ENCODE measurements at places on chromosomes 4 and X. TPM values are rescaled to one million over a fixed set of nuclear protein-coding genes. Genes with fewer than 3 reads are reported as not detected.

CENPVL2 gene
- total RNA-seq = not detected

VCX3B gene
- total RNA-seq = 0.93 TPM

TREX2 gene
- total RNA-seq = 2.0 TPM

DKK2 gene
- total RNA-seq = not detected

IRS4 gene
- not detected for total RNA-seq

GRCh38 chr4:76584241-76585152 is 149.5 kb downstream of the SHROOM3 start:
- no peak for DNase-seq

GRCh38 chr4:7625071-7625470 is 190.3 kb upstream of the PSAPL1 start:
- no peak for DNase-seq

ARHGEF6 gene
- 0.08 TPM for total RNA-seq

DNA sequence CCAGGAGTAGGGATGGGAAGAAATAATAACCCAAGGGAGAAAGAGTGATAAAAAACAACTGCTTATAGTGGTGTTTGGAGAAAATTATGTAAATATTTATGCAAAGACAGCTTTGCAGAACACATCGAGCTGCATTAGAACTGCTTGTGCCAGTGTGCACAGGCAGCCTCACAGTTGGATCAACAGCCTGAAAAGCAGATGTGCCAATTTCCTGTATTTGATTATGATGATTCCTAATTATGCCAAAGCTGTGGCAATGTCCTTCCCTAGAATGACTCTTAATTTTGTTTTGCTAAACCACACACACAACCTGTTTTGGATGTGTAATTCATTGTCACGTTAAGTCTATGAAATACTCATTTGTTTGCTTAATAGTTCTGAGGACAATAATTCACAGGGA is 30.6 kb upstream of the ANTXR2 start:
- DNase-seq = no peak

NDNF gene
- total RNA-seq = not detected

CDX4 gene
- not detected for total RNA-seq

ITIH6 gene
- total RNA-seq = not detected

DNA sequence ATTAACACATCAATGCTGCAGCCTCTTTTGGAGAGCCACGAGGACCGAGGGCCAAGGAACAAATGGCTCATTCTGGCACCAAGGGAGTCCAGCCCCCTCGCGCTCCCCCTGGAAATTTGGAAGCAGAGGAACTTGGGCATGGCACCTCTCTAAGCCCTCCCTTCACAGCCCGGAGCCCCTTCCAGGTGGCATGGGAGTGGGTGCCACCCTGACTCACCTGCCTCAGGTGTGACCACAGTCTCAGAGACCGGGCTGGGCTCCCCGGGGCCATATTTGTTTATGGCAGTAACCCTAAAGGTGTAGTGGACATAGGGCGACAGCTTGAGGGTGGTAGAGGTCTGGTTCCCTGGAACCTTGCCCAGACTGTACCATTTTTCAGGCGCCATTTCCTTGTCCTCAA is 18.8 kb downstream of the L1CAM start:
- no peak for DNase-seq

GRCh38 chrX:127708155-127708554 is 344.0 kb downstream of the ACTRT1 start:
- DNase-seq = peak; percentile 48

DNA sequence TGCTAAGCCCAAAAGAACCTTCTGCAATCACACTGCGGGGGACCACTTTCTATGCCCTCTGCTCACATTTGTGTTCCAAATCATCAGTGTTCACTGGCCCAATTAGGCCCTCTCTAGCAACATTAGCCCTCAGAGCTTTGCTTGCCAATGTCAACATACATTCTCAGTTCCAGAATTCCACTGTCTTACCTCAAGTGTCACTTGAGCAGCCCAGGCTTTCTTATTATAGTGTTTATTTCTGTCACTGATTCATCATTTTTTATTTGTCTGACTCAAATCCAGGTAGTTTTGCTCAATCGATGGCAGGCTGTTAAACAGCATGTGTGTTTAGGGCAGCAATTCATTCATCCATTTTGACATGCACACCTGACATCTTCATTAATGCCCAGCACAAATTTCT is 291.2 kb downstream of the TEX13A start:
- DNase-seq = no peak

DNA sequence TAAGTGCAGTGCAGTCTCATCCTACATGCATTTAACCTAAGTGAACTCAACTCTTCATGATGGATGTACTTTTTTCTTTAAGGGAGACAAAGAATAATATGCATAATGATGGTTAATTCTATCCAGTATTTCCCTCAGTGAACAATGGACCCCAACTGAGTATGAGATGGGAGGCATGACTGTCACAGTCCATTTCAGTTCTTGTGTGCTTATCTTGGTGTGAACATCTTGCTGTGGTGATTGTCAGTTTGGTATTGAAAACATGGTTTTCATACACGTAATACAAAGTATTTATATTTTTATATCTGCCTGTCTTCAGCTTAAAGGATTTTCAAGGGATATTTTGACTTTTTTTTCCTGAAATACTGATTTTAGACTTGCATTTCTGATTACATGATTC is 72.0 kb upstream of the NDUFC1 start:
- DNase-seq = no peak

- DNase-seq = no peak
Measured at GRCh38 chrX:9221781-9222180, 187.9 kb upstream of the FAM9B start.

All from PC-9 (cell line).